NCI-H345 (cell line): ENCODE measurements at places on chromosomes 2 and 18.

DNA sequence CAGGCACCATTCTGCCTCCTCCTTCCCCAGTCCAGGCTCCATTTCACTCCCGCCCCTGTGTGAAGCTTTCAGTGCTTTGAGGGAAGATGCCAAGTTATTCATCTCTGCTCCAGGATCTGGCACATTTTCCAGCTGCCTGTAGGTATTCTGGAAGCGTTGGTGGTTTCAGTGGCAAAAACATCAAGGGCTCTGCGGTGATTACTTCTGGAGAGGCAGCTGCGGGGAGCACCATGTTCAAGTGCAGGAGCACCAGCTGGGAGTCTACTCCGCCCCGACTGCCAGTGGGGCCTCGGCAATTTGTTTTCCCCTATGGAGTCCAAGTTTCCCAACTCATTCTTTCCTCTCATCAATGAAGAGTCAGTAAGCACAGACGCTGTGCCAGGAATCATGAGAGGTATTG is 211.7 kb downstream of the CLIP4 start:
- DNase-seq = no peak

DNA sequence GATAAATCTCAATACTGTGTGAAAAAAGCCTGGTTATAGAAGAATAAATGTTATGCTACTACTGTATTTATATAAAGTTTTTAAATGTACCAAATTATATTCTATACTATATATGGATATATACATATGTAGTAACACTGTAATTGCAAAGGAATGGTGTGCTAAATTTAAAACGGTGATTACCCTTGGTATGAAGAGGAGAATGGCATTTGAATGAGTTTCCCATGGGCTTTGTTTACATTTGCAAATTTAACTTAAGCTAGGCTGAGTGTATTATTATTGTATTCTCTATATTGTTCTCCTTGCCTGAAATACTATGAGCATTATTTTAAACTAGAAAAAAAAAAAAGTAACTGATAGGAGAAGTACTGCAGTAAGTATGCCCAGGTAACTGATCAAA is 4.7 kb upstream of the SP3 start:
- DNase-seq = no peak

DNA sequence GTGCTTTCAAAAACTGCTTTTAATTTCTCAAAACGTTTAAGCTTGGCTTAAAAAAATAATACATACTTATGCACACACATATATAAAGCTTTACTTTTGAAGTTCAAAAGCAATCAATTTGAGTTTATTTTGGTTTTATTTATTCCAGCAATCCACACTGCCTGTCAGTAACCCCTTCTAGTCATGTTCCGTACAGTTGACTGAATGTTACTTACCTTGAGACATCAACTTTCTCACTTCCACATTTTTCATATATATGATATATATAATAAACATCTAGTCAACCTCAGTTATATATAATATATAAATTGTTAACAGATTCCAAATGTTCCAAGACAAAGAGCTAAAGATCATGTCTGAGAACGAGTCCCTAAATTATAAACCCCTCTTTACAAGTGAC is 1137.3 kb upstream of the ZEB2 start:
- no peak for DNase-seq

GRCh38 chr2:239966029-239966852 is 58.9 kb downstream of the NDUFA10 start:
- DNase-seq = no peak

DNA sequence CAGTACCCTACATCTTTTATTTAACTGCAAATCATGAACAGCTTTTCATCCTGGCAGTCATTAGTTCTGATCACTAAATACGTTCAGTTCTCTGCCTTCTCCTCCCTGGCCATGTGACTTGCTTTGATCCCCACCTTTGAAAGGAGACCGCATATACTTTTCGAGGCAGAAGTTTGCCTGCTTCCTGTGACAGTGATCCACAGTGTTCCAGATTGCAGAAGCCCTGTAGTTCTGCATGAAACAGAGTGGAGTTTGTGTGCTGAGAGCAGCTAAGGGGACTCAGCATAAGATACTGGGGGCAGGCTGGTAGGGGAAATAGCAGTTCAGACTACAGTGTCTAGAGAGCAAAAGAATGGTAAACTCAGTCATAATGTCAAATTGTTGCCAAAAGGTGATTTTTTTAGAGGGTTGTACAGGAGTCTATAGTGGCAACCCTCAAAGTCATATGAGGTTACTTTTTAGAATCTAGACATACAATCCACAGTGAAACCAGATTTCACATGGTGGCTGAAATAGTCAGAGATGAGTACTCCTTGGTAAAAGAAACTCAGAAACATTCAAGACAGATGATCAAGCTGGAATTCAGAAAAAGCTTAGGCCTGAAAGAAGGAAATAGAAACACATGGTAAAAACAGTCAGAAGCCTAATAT is 1800.4 kb upstream of the CELF4 start:
- DNase-seq = no peak

DNA sequence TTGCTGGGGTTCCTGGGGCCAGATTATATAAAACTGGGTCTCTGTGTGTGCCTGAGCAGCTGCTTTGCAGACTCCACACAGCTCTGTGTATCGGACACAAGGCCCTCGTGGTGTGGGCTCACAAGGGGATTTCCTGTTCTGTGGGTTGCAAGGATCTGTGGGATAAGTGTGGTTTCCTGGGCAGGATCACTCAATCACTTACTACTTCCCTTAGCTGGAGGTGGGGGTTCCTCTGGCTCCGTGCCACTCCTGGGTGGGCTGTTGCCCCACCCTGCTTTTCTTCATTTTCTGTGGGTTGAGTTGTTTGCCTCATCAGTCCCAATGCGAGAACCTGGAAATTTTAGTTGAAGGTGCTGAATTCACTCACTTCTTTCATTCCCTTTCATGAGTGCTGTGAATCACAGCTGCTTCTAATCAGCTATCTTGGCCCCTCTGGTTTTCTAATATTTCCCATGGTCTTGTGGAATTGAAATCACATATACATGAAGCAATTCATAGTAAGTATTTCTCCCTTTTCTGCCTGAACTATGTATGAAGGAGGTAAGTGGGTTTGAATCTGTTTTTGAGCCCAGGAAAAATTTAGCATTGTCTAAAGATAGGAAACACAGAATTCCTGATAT is 196.3 kb downstream of the DCDC2C start:
- no peak for DNase-seq

DNA sequence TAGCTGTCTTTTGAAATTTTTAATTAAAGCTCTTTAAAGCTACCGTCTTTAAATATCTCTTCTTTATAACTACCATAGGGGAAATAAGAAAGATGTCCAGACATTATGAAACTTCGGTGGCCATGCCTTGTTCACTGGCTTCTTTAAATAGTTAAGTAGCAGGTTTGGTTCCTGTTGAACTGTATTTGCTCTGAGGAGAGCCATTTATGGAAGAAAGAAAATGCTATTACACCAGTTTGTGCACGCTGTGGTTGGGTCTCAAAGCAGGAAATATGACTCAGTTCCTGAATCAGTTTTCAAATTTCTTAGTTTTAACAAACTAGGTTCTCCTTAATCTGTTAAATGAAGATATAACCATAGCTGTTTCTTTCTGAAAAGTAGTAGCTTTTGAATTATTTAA is 12.2 kb downstream of the ARPC2 start:
- no peak for DNase-seq

GRCh38 chr2:228239207-228239906 is 57.9 kb upstream of the SPHKAP start:
- no peak for DNase-seq

GRCh38 chr2:12451726-12452125 is 265.0 kb upstream of the TRIB2 start:
- DNase-seq = no peak
